ENCODE measurements at places on chromosomes 7 and 10. TPM values are rescaled to one million over a fixed set of nuclear protein-coding genes. Genes with fewer than 3 reads are reported as not detected.

SPDYE16 gene
- total RNA-seq, result 0.18 TPM

LMBR1 gene
- total RNA-seq, result 31.0 TPM

GBX1 gene
- 0.16 TPM for total RNA-seq

LHFPL3 gene
- total RNA-seq, result not detected

BAIAP2L1 gene
- total RNA-seq, result 3.0 TPM

GRCh38 chr10:99828464-99828863 is 46.0 kb downstream of the ABCC2 start:
- H3K27ac ChIP-seq, result no peak overlapping the region
- peaks cover 5% of the 10 kb centered on the region for H3K4me1 ChIP-seq
- no peak for DNase-seq
- no peak overlapping the region for H3K4me3 ChIP-seq
- H3K36me3 ChIP-seq, result peaks cover 6% of the 10 kb centered on the region

- no peaks in the 10 kb centered on the region for H3K36me3 ChIP-seq
- no peaks in the 10 kb centered on the region for H3K4me1 ChIP-seq
- H3K27ac ChIP-seq, result no peak overlapping the region
- H3K4me3 ChIP-seq, result no peak overlapping the region
- H3K27me3 ChIP-seq, result peaks cover 2% of the 10 kb centered on the region
- DNase-seq, result no peak
These were observed 281.4 kb upstream of the TAC1 start for GRCh38 chr7:97450516-97450915.
